ENCODE measurements at places on chromosomes 1 and 21.

DNA sequence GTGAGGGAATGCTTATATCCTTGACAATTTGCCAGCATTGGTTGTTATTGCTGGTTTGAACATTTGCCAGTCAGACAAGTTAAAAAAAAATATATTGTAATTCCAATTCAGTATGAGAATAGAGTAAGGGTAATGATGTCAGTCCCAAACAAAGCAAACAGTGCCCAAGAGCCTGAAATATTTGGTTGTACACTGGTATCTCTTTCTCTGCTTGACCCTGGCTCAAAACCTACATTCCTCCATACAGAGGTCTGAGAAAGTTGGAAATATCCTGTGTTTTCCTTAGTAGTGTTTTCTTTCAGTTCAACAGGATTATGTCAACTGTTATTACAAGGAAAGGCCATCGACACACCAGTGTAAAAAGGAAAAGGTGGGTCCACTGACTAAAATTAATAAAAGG is 145.6 kb downstream of the MRPL39 start:
- DNase-seq, result no peak

DNA sequence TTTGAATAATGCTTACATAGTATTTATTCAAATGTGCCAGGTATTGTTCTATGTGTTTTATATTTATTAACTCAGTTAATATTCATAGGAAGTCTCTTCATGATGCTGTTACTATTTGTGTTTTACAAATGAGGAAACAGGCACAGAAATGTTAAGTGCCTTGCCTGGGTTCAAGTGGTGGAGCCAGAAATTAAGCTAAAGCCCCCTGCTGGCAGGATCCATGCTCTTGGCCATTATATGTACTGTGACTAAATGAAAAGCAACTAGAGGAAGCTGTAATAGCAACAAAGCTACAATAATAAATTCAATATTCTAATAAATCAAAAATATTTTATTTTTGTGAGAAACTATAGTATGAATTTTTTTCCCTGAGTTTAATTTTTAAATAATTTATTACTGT is 30.0 kb downstream of the IARS2 start:
- peak; percentile 9 for DNase-seq

GRCh38 chr1:151137789-151138188 is 8.6 kb downstream of the SEMA6C start:
- no peak for DNase-seq

DNA sequence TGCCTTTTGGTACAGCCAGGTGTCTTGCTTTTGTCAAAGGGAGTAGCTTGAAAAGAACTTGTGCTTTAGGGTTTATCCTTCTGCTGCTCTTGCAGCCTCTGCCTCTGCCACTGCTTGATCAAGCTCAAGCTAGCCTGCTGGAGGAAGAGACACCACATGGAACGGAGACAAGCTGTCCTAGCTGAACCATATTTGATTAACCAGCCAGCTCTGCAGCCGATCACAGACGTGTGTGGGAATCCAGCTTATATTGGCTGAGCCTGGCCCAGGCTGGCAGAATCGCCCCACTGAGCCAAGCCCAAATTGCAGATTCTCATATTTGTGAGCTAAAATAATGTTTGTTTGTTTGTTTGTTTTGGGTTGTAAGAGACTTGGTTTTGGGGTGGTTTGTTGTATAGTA is 18.7 kb upstream of the FAM78B start:
- DNase-seq, result no peak

GRCh38 chr1:11373029-11373894 is 100.3 kb downstream of the UBIAD1 start:
- DNase-seq, result no peak
